HS-5 (cell line): ENCODE measurements at places on chromosomes 2 and 18.

- DNase-seq = no peak
Measured at GRCh38 chr2:17850151-17850550, 28.3 kb upstream of the KCNS3 start.

DNA sequence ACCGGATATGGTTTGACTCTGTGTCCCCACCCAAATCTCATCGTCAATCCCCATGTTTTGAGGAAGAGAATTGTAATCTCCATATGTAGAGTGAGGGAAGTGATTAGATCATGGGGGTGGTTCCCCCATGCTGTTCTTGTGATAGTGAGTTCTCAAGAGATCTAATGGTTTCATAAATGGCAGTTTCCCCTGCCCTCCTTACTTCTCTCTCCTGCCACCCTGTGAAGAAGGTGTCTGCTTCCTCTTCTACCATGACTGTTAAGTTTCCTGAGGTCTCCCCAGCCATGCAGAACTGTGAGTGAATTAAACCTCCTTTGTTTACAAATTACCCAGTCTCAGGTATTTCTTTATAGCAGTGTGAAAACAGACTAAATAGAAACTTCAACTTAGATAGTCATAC lies 69.5 kb downstream of the SESTD1 start:
- DNase-seq = no peak

DNA sequence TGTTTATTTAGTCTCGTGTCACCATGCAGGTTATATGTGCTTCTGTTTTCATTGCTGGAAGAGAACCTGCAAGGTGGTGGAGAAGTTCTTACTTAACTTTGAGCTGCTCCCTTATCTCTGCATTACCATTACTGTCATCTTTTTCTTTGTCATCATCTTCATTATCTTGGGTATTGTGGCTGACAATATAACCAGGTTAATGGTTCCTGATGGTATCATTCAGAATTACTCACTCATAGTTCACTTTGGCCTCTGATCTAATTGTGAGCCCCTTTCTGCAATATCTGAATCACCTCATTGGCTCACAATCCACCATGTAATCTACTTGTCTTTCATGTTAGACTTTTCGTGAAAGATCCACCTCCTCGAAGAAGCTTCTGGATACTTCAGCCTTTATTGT lies 5.0 kb downstream of the CD28 start:
- DNase-seq = no peak

DNA sequence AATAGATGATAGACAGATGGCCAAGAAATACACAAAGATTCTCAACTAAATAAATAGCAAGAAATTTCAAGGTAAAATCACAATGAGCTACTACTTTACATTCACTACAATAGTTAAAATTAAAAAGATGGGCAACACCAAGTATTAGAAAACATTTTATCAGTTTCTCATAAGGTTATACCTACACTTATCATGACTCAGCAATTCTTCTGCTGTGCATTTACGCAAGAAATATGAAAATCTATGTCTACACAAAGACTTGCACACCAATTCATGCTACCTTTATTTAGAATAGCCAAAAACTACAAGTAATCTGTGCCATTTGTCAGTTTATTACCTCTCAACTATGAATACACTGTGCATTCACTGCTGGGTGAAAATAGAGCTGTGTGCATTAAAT lies 937.4 kb upstream of the NRXN1 start:
- no peak for DNase-seq

DNA sequence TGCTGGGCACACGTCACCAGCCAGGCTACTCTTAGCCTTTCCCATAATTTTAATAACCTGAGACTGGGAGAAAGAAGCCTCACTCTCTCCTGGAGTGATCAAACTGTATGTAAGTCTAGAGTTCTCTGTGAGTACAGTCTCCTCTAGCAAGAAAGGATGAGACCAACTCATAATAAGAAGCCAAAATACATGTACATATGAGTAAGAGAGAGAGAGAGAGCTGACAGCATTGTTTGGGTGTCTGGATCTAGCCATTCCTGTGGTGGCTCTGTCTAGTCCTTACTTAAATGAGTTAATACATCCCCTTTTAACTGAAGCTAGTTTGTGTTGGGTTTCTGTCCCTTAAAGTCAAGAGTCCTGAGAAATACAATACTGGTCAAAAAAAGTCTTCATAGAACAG lies 26.0 kb upstream of the ANXA4 start:
- no peak for DNase-seq

DNA sequence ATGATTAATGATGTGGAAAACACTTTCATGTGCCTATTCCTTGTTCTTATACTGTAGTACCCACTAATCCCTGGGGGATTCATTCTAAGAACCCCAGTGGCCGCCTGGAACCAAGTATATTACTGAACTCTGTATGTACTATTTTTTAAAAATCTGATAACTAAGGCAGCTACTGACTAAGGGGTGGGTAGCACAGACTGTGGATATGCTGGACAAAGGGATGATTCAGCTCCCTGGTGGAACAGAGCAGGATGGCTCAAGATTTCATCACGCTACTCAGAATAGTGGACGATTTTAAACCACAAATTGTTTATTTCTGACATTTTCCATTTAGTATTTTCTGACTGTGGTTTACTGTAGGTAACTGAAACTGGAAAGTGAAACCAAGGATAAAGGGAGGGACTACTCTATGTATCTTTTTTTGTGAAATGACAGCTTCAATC lies 41.8 kb upstream of the CDC42EP3 start:
- DNase-seq = peak; percentile 86

DNA sequence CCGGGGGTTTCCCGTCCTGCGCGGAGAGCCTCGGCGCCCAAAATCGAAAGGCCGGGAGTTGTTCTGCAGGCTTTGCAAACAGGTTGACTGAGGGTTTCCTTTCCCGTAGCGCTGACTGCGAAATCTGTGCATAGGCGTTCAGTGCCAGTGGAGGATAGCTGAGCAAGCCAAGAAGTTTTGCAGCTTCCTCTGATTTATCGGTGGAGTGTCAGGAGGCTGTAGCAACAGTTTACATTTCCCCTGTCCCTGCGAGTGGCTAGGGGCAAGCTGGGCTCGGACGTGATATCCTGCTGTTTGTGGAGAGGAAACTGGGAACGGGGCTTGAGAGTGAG lies 694 bp downstream of the THSD7B start:
- DNase-seq = no peak

GRCh38 chr2:8582651-8583399 lies 99.0 kb upstream of the ID2 start:
- no peak for DNase-seq

DNA sequence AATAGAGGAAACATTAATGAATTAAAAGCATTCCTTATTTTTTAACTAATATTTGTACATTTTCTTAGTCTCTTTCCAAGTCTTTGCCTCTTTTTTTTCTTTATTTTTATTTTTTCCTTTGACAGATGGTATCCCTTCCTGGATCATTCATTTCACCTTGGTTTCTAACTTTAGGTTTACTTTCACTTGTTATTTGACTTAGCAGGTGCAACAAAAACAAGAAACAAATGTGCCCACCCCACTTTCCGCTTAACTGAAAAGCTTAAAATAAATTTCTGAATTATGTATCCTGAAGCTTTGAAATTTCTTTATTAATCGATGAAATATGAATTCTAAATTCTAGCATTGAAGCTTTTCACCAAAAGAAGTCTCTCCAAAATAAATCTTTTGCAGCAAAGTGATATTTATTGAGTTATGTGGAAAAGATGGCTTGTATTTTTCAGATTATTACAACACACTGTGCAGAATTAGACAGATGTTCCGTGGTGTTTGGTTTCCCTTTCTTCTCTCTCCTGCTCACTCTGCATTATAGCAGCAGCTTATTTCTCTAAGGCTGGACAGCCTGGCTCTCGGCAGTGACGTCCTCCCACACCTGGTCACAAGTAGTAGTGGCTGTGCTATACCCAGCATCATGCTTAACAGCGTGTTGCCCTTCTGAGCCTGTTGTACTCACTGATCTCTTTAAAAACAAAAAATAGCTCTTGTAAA lies 99.1 kb upstream of the ZNF397 start:
- DNase-seq = no peak

DNA sequence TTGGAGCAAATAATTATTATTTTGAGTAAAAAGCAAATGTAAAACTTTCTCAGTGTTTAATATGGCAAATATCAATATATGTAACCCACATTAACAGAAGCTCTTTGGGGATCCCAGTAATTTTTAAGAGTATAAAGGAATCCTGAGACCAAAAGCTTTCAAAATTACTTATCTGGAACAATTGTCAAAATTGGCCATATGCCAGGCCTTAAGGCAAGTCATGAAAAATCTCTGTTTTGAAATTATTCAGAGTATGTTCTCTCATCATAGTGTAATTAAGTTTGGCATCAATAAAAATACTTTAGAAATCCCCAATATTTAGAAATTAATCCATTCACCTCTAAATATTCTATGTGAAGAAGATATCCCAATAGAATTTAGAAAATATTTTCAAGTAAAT lies 225.3 kb upstream of the ARL4C start:
- no peak for DNase-seq

GRCh38 chr2:43269706-43270105 lies 43.3 kb upstream of the ZFP36L2 start:
- peak; percentile 23 for DNase-seq

DNA sequence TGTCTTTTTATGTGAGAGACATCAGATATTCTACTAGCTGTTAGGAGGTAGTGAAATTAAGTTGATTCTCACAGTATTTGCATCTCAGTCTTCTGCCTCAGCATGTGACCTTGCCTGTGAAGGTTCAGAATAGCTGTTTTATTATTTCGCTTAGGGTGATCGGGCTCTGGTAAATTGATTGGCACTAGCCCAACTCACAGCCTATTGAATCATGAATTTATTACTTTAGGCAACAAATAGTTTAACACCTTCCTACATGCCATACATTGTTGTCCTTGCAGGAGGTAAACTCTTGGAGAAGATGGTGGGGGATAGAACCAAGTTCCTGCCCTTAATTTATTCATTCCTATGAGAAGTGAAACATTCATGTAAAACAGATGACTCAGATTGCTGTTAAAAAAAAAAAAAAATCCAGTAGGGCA lies 101.9 kb downstream of the GPD2 start:
- peak; percentile 3 for DNase-seq
